ENCODE measurements at places on chromosomes 5 and 9.

GRCh38 chr9:127554966-127555839 lies 56.9 kb upstream of the STXBP1 start:
- DNase-seq: no peak

DNA sequence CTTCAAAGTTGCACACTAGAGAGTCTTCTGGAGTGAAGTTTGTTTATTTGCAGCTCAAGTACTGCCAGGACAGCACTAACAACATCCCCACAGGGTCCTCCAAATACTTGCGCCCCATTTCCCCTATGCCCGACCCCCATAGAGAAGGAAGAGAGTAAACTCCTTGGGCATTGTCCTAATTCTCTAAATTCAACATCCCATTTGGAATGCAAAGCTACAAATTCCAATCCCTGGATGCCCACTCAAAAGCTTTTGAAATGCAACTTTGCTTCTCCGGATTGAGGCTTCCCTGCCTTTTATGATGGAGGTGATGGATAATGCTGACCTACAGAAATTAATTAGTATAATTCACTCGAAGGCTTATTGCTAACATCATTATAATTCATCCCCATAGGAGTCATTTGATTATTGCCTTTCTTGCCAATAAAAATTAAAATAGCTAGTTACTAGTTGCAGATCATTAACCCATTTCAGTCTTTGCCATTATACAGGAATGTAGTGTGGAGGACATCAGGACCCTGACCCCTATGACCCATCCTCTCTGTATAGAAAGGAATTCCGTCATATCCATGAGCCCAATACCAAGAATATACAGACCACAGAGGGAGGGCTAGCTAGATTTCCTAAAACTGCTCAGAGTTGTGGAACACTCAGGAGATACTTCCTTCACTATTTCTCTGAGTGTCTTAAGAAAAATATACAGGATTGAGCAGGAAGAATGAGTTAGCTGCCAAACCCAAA lies 277.6 kb downstream of the ZNF608 start:
- DNase-seq: no peak

- no peak for DNase-seq
These were observed 98.1 kb upstream of the IFNK start for GRCh38 chr9:27425827-27426510.

DNA sequence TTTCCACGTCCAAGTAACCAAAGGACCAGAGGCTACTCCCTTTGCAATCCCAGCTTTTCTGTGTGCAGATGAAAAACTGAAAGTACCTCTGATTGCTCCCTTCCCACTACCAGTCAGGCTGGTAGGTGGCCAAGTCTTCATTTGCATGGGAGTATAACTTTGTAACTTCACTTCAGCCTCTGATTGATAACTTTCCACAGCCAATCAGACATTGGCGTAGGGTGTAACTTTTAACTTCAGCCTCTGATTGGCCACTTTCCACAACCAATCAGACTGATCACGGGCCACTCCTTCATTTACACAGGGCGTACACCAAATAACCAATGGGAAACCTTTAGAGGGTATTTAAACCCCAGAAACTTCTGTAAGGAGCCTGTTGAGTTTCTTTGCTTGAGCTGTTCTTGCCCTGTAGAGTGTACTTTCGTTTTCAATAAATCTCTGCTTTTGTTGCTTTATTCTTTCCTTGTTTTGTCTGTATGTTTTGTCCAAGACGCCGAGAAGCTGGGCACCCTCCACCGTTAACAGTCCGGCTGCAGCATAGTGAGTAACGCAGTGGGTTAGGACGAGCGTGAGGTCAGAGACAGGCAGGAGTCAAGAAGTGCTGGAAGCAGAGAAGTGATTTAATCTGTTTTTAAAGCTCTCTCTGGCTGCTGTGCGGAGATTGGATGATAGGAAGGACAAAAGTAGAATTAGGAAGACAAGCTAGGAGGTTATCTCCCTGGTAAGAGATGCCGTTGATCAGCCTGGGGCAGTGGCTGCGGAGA lies 3.5 kb upstream of the EXOSC2 start:
- DNase-seq: no peak

DNA sequence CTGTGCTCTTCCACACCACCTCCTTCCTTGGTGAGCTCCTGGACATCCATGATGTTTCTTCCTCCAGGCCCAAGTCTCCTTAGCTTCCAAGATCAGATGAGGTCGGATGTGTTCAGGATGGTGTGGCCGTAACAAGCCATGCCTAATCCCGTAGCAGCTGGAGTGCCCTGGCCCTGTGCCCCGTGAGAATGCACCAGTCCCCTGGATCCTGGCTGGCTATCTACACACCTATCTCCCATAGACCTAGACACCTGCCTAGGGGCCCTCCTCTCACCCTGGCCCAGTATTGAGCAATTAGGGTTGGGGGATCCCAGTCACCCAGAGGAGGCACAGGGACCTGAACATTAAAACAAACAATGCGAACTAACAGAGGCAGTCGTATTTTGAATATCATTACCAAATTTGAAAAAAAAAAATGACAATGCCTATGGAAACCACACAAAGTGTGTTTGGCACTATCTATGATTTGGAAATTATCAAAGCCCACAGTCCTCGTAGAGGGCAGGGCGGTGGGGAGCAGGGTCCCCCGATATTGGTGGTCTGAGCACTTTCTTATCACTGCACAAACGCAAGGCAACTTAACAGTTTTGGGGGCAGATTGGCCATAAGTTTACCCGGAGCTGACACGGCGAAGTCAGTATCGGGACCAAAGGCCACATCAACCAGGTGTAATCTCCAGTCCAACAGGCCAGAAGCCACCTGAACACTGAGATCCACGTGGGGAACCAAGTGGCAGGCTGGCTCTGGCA lies 13.2 kb downstream of the ENG start:
- DNase-seq: no peak

GRCh38 chr5:66417781-66418180 lies 178.4 kb upstream of the MAST4 start:
- DNase-seq: no peak

DNA sequence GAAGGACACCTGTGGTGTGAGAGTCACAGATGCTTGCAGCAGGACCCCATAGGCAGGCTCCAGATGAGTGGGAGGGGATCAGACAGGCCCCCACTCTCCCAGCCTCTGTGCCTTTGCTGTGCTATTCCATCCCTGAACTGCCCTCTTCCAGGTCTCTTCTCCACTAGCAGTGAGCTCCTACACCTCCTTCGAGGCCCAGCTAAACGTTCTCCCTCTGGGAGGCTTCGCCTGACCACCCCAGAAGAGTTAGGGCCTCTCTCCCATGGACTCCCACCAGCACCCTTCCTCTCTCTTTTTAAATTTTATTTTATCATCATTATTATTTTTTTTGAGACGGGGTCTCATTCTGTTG lies 35.9 kb upstream of the STRBP start:
- DNase-seq: no peak

GRCh38 chr9:76400534-76401096 lies 6.4 kb upstream of the RFK start:
- DNase-seq: no peak

GRCh38 chr9:87211669-87212068 lies 264.4 kb upstream of the GAS1 start:
- no peak for DNase-seq

GRCh38 chr9:108339251-108339650 lies 516.5 kb downstream of the ACTL7B start:
- no peak for DNase-seq

DNA sequence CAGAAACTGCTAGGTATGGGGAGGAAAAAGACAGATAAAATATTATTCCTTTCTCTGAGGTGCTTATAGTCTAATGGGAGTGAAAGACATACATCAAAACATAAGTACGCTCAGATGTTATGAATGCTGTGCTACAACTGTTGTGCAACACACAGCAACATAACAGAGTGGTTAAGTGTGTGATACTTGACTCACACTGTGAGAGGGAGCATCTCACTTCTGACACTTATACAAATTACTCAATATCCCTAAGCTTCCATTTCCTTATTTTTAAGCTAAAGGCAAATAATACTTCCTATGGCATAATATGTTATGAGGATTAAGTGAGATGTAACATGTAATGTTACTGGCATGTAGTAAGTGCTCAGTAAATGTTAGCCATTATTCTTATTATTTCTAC lies 110.6 kb upstream of the FER start:
- DNase-seq: no peak

DNA sequence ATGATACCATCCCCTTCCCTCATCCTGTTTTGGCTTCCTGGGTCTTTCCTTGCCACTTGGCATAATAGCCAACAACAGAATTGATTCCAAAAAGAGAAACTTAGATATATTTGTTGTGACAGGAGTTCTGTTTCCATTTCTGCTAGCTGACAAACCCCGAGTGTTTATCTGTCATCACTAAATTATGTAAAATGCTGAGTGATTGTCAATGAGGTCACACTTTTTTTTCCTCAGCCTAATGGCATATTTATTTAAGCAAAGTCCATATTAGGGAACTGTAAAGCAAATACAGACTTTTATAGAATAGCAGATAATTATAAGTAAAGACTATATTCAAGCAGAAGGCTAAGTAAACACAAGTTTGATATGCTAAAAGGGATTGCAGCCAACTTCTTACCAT lies 64.0 kb downstream of the RGS7BP start:
- DNase-seq: no peak

GRCh38 chr9:91883503-91883902 lies 66.5 kb downstream of the ROR2 start:
- no peak for DNase-seq

DNA sequence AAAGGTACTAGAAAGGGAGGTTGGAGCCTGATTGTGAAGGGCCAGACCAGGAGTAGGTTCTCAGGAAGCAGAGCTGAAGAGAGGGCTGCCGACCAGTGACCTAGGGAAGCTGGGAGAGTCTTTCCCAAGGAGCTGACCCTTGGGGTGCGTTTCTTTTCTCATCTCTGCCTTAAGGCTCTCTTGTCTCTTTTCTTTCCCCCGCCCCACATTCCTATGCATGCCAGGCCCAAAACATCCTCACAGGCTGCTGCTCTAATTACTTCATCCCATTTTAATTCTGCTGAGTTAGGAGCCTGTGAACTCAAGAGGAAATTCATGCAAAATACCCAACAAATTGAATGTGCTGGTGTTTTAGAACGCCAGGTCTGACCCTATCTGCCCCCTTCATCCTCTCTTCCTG lies 46.9 kb upstream of the HSPA9 start:
- no peak for DNase-seq
